NCI-H2171 (cell line): ENCODE measurements at places on chromosomes 16 and 17.

- DNase-seq = no peak
Measured at GRCh38 chr17:75575728-75576127, 11.9 kb upstream of the MYO15B start.

GRCh38 chr17:45579529-45580495 is 89.3 kb upstream of the PLEKHM1 start:
- DNase-seq = no peak

DNA sequence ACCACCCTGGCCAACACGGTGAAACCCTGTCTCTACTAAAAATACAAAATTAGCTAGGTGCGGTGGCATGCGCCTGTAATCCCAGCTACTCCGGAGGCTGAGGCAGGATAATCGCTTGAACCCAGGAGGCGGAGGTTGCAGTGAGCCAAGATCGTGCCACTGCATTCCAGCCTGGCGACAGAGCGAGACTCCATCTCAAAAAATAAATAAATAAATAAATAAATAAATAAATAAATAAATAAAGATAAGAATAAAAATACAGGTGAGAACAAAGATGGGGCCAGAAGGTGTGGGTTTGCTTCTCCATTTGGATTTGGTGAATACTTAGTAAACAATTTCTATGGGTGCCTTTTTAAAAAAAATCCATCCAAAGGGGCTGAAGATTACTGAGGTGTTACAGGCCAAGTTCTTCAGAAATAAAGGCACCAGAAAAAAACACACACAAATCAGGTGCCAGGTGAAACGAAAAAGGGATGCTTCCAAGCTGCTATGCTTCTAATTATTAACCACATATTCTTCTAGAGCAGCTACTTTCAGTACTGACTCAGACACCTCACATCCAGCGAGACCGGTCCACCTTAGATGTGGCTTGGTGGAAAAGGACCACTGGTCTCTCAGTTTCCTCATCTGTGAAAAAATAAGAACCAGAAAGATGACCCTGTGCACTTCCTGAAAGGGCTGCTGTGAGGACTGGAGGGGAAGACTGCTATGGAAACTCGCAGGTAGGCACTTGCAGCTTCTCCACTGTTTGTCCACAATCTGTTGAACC is 9.2 kb downstream of the GLYR1 start:
- no peak for DNase-seq

DNA sequence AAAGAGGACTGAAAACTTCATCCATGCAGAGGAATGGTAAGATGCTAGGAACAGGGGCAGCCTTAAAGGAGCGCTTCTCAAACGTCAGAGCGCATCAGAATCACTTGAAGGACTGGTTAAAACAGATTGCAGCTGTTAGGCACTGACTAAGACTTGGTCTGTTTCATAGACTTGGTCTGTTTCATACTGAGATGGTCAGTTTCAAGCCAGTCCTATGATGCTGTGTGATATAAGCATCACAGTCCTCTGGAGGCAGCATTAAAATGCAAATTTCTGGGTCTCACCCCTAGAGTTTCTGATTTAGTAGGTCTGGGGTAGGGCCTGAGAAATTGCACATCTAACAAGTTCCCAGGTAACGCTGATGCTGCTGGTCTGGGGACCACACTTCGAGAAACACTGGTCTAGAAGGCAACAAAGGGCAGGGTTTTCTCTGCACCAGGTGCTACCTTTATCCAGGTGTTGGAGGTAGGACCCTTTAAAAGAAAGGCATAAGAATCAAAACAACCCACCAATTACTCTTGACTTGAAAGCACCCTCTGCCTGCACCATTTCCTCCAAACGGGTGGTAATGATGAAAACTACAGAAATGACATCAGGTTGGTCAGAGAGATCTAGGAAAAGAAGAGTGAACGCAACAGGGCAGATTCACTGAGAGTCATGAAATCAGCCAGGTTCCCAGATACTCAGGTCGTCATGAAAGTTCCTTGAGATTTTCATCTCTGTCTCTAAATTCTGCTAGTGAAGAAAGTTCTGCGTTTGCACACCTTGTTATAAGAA is 95.0 kb upstream of the RCVRN start:
- DNase-seq = no peak

DNA sequence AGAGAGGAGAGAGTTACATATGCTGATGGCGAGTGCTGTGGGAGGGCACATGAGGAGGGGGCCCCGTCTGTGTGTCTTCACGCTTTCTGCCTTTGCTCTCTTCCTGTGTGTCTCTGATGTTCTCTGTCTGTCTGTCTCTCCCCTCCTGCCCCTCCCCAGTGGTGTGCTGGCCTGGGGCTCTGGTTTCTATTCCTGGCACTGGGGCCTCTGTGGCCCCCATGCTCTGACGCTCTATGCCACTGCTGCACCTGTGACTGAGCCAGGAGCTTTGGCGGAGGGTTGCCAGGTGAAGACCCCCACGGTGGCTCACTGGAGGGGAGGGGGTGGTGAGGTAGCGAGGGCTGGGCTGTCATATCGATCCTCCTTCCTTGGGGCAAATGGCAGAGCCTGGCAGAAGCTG is 24.6 kb upstream of the BRD7 start:
- no peak for DNase-seq

- DNase-seq = no peak
Measured at GRCh38 chr16:10370096-10370726, 15.7 kb upstream of the ATF7IP2 start.

DNA sequence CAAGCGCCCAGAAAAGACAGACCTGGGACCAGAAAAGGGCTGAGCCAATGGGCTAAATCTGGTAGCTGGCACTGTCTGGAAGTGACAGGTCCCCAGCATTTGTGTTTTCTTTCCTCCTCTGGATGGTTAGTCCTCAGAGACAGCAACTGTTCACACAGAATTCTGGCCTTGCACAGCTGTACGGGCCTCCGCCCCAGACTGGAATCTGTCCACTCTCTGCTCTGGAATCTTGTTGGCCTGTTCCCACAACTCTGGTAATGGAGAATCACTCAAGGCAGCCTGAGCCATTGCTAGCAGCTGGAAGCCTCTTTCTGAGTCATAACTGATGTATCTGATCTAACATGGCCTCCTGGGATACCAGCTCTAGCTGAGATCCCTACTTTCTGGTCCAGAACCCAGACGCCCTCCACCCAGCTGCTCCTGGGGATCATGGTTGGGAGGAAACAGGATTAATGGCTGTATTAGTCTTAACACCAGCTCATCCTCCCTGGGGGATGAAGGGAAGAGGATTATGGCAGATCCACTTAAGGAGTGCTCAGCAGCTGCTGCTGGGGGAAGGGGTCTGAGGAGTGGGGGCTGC is 9.1 kb downstream of the ZNF668 start:
- no peak for DNase-seq

DNA sequence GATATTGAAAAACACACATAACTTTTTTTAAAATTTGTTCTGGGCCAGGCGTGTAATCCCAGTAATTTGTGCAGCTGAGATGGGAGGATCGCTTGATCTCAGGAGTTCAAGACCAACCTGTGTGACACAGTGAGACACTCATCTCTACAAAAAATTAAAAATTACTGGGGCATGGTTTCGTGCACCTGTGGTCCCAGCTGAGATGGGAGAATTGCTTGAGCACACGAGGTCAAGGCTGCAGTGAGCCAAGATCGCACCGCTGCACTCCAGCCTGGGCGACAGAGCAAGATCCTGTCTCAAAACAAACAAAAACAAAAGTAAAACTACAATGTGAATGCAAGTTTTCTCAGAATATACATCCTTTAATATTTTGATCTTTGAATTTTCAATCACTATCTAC is 15.1 kb downstream of the C16orf54 start:
- no peak for DNase-seq

DNA sequence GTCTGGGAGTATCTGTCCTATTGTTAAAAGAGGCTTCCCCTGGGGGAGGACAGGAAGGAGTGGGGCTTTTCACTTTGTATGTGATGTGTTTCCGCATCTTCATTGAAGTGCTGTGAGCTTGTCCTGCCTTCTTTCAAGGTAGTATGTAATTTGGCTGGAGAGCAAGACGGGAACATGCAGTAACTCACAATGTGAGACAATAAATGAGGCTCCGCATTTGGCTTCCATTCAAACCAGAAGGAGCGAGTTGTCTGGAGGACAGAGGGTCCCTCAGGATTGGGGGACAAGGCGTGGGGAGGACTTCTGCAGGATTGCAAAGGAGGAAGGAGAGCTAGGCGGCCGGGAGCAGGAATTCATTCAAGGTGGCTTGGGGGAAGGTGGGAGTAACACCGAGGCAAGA is 203.5 kb downstream of the RBFOX3 start:
- no peak for DNase-seq

DNA sequence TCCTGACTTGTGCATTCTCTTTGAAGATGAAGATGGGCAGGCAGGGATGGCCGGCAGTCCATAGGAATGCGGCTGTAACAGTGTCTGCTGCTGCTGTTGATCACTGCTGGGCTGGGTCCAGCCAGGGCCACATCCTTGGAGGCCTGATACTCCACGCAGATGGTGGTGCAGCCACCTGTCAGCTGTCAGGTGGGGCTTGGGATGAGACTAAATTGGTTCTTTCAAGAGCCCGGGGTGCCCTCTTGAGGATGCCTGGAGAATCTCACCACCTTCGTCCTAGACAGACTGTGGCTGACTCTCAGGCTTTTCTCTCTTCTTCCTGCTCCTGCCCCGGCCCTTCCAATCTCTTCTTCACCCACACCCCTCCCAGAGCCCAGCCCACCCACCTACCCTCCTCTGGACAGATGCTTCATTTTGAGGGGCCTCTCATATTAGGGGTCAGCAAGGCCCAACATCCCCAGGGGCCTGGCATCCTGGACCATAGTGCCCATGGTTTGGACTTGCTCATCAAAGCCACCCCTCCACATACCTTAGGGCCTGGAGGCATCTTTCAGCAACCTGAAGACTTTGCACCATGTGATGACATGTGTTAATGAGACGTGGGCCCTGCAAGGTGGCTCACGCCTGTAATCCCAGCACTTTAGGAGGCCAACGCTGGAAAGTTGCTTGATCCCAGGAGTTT is 19.1 kb downstream of the OSBPL7 start:
- DNase-seq = peak; percentile 81

GRCh38 chr17:41634639-41635038 is 10.3 kb upstream of the KRT17 start:
- no peak for DNase-seq

DNA sequence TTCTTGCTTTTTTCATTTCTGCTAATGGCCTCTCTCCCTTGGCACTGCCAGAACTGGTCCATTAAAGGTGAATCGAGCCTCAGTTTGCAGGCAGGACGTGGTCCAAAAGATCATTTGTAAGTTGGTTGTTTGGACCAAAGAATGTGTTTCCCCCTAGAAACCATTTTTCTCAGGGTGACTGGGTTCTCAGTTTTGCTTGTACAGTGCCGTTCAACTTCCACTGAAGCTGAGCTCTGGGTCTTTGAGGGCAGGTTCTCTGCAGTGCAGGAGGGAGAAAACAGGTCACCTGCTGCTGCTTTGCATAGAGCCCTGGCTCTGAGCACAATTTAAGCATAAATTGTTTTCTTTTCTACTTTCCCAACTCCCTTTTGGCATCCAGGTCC is 9.0 kb upstream of the AMZ2 start:
- no peak for DNase-seq

- peak; percentile 47 for DNase-seq
Measured at GRCh38 chr16:11254913-11255736, 879 bp downstream of the SOCS1 start.

DNA sequence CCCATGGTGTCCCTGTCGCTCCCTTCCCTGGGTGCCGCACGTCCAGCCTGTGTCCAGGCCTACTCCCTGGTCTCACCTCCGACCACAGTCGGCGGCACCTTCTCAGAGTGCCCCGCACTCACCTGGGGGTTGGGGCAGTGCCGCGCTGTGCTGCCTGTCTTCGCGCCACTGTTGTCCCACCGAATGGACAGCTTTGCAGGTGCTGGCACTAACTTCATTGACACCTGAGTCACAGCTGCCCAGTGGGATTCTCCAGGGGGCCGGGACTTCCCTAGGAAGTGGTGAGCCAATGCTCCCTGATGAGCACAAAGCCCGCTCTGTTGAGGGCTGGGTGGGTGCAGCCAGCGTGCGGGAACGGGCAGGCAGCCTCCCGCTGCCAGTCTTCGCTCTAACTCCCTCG is 24.3 kb upstream of the DBNDD1 start:
- no peak for DNase-seq

GRCh38 chr16:89984216-89984615 is 35.0 kb downstream of the DBNDD1 start:
- no peak for DNase-seq
